ENCODE measurements at places on chromosomes 13 and 19. TPM values are rescaled to one million over a fixed set of nuclear protein-coding genes. Genes with fewer than 3 reads are reported as not detected.

ZNF177 gene
- 0.45 TPM for total RNA-seq

WDR87 gene
- not detected for total RNA-seq

CEACAM8 gene
- not detected for total RNA-seq

ZNF302 gene
- total RNA-seq, result 0.56 TPM

NLRP7 gene
- total RNA-seq, result not detected

Measured in K562 (cell line).